ENCODE measurements at places on chromosomes 7 and 10.

- DNase-seq: peak; percentile 3
Measured at GRCh38 chr7:82015751-82016150, 245.9 kb upstream of the HGF start.

DNA sequence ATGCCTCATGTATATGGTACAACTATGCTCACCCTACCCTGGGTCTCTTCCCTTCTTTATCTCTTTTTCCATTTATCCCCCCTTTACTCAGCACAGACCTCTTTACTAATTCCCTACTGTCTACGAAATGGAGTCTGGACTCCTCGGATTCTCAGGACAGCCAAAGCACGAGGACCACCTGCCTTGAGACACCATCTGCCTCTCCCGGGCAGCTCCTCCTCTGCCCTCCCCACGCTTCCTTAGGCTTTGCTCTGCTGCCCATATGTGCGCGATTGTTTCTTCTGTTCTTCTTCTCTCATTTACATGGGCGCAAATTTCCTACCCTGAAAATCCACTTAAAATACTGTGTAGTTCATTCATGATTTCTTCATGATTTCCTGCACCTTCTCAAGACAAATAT, 62.7 kb upstream of the STK17A start:
- DNase-seq: no peak

GRCh38 chr10:118807512-118808305, 52.9 kb upstream of the CACUL1 start:
- no peak for DNase-seq

GRCh38 chr10:11823122-11823988, at the start of gene PROSER2:
Gene PROSER2, plus strand, starts transcription at chr10:11823356. Its CDS starts 28,722 bp downstream, at chr10:11852078.
- peak; percentile 79 for DNase-seq

GRCh38 chr7:148394582-148394981, 196.0 kb upstream of the C7orf33 start:
- no peak for DNase-seq

GRCh38 chr7:154743206-154743605, 259.7 kb downstream of the PAXIP1 start:
- no peak for DNase-seq

DNA sequence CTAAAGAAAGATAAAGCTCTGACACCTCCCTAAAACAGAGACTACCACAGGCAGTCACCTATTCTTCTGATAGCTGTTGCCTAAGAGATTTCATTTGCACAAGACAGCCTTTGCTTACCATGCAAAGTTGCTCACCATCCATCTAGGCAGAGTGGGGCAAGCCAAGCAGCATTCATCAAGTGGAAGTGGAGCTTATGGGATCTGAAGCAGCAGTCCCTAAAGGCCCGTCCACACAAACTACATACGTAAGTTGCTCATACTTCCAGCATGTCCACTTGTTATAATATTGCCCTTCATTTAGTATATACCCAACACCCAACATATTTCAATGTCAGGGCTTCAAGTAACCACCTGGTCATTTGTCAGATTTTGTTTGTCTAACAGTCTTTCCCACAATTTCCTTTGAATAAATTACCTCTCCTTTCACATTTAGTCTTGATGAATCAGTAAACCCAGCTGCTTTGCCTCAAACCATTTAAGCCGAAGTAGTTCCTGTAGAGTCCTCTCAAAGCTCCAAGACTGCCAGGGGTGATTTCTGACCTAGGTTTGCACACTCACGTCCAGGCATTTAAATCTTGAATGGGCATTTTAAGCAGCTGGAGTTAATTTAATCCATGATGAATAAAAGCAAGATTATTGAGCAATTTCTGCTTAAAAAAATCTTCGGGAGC, 67.9 kb downstream of the ATAD1 start:
- DNase-seq: no peak

- DNase-seq: no peak
Measured at GRCh38 chr7:76281706-76282343, 20.6 kb upstream of the HSPB1 start.

DNA sequence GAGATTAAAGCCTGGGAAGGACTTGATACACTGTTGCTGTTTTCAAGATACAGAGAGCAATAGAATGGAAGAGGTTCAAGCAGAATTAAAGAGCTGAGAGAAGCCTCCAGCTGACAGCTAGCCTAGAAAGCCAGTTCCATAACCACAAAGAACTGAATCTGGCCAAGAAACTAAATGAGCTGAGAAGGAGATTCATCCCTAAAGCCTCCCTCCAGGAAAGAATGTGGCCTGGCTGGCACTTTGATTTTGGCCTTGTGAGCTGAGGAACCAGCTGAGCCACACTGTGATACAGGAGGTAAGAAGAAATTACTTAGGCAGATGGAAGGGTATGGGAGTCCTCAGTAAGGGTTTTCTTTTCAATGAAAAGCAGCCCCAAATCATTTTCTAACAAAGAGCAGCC, 324.1 kb downstream of the PHF14 start:
- DNase-seq: no peak

- no peak for DNase-seq
Measured at GRCh38 chr7:80087771-80088170, 46.9 kb upstream of the GNAI1 start.

DNA sequence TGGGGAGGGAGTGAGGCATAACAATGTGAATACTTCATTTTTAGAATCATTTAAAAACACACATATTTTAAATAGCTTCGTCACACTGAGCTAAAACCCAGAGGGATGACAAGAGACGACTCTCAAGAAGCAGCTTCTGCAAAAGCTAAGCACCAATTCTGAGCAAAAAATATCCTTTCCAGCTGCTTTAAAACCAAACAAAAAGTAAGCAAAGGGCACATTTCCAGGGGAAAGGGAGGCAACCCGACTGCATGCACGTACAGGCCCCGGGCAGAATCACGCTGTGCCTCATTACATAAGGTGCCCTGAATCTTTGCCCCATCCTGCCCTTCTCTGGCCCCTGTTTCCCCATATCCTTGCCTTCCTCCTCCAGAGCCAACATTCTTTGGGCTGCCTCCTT, 78.4 kb downstream of the DGKI start:
- no peak for DNase-seq

DNA sequence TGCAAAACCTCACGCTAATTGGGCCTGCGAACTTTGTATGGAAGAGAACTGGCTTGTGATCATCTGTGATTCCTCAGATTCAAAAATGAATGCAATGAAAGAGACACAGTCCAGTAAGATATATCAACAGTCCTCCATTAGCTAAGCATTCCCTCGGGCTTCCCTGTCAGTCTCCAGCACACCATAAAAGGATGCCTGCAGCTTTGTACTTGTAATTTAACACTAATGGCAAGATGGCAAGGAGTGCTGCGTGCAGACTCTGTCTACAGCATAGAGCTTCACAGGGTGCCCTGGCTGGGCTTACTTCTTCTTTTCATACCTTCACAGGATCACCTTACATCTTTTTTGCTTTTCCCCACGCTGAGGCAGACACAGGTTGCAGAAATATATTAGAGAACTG, 200.0 kb downstream of the GFRA1 start:
- DNase-seq: no peak

GRCh38 chr7:101466871-101467270, 104.2 kb downstream of the COL26A1 start:
- no peak for DNase-seq

DNA sequence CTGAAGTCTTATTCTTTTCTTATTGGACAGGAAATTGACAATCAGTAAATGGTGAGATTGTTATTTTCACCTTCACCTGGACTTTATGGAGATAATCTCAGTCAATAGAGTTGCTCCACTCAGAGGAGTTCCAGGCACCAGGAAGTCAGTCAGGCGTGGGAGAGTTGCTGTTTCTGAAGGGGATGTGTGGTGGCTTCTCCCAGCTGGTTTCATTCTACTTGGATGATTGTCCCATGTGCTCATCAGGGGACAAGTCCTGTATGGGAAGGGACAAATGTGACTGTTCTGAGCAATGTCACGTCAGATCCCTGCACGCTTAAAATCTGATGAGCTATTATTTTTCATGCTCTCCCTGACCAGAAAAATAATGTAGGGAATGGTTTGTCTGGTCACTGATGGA, 222.5 kb upstream of the PITRM1 start:
- no peak for DNase-seq

GRCh38 chr7:132395361-132395760, 180.9 kb downstream of the PLXNA4 start:
- no peak for DNase-seq

DNA sequence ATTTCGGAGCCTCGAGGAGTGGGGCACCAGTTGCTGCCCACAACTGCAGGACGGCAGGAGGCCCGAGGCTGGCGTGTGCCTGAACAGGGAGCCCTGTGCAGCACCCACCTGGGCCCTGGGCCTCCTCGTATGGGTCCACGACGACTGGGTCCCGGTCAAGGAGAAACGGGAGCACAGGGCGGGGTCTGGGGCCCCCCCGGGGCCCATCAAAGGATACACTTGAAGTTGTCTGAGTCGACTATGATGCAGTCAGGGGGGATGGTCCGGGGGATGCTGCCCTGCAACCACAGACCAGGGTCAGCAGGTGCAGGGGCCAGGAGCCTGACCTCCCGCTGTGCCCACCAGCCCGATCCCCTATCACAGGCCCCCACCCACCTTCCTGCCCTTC, 28.5 kb upstream of the NKX6-2 start:
- no peak for DNase-seq

- no peak for DNase-seq
Measured at GRCh38 chr7:117435475-117436043, 8.3 kb upstream of the ASZ1 start.

GRCh38 chr7:29587195-29587808, 23.7 kb downstream of the PRR15 start:
- no peak for DNase-seq

DNA sequence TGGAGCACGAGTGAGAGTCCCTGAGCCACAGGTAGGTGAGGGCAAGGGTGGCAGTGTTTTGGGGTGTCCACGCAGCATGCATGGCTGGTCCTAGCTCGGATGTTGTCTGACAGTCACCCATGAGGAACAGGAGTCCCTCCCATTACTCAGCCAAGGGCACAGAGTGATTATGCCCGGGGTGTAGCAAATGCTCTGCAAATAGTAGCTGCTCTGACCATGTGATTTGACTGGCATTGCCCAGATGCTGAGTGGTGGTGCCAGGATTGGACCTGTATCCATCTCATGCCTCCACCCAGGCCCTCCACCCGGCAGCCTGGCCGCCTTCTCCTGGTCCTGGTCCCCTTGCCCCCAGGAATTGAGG, 150.8 kb downstream of the GRK5 start:
- DNase-seq: no peak

DNA sequence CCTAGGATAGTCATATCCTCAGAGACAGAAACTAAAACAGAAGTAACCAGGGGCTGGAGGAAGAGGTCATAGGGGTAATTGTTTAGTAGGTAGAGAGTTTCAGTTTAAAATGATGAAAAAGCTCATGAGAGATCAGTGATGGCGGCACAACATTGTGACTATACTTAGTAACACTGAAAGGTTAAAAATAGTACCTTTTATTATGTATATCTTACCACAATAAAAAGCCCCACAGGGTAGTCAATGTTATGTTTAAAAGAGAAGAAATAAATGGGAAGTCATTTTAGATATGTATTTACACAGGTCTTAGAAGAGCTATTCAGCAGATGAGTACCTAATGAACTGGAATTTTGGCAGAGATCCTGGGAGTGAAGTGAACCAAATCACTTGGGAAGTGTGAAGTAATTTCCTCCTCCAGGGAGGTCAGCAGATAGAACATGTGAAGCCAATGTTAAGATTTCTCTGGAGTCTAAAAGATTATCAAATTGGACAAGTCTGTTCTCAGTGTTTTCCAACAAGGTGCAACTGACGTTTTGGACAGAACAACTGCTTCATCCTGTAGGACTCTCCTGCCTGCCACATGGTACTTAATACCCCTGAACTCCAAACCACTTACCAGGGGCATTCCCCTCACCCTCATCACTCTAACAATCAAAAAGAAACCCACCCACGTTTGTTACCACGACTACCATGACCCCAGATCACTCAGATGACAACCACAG, 6.4 kb downstream of the CDCA7L start:
- no peak for DNase-seq

GRCh38 chr7:138776166-138776833, 21.5 kb upstream of the TMEM213 start:
- DNase-seq: no peak

DNA sequence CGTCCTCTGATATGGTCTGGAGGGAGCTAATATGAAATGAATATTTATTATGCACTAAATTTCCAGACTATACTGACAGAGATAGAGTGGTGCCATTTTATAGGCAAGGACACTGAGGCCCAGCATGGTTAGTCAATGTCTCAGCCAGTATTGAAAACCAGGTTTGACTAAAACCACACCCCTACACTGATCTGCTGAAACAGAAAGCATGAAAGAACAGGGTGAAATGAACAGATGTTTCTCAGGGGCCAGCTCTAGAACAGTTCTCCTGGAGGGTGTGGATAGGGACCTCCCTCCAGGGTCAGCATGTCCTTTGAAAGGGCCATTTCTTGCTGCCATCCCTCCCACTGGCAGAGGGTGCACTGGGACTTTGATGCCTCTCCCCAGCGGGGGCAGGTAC, 700.5 kb downstream of the GRID1 start:
- no peak for DNase-seq

DNA sequence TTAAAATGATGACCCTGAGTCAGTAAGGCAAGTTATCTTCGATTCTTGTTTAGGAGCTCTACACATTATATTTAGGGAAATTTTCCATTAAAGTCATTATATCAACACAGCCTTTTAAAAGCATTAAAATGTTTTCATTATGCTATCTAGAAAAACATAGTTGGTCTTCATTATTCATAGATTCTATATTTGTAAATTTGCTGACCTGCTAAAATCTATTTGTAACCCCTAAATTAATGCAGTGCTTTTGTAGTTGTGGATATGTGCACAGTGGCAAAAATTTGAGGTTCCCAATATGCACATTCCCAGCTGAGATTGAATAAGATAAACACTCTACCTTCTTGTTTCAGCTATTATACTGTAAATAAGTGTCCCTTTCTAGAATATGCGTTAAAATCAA, 81.1 kb downstream of the KIF20B start:
- no peak for DNase-seq

DNA sequence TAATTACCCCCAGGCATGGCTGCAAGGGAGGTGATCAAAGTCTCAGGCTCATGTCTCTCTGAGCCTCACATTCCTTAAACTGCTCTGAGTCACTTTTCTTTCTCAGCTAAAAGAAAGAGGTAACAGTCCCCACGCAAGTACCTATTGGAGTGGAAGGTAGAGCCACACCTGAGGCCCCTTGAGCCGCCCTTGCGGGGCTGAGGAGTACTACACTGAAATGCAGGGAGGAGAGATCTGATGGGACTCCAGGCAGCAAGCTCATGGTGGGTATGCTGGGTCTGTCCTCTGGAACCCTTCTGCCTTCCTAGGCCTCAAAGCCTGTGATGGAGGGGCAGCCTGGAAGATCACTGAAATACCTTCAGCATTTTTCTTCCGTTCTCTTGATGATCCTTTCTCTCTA, 960.0 kb downstream of the DNAJB9 start:
- no peak for DNase-seq

DNA sequence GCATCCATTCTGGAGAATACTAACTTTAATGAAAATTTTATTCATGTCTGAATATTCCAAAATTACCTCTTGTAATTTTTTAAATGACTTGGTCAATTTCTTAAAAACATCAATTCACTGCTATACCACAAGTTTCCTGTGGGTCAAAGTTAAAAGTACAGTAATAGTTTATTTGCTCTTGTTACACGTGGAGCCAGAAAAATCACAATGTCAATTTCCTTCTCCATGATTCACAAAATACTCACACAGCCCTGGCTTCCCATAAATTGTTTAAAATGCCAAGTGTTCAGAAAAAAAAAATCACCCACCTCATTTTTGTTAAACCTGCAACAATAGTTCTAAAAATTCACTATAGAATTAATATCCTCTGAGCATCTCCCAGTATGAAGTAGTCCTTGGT, 139.5 kb upstream of the GRM3 start:
- no peak for DNase-seq
